ENCODE measurements at places on chromosomes 3 and 15. TPM values are rescaled to one million over a fixed set of nuclear protein-coding genes. Genes with fewer than 3 reads are reported as not detected.

GRCh38 chr15:36756707-36757106 lies 177.3 kb downstream of the CDIN1 start:
- no peak for DNase-seq

DNA sequence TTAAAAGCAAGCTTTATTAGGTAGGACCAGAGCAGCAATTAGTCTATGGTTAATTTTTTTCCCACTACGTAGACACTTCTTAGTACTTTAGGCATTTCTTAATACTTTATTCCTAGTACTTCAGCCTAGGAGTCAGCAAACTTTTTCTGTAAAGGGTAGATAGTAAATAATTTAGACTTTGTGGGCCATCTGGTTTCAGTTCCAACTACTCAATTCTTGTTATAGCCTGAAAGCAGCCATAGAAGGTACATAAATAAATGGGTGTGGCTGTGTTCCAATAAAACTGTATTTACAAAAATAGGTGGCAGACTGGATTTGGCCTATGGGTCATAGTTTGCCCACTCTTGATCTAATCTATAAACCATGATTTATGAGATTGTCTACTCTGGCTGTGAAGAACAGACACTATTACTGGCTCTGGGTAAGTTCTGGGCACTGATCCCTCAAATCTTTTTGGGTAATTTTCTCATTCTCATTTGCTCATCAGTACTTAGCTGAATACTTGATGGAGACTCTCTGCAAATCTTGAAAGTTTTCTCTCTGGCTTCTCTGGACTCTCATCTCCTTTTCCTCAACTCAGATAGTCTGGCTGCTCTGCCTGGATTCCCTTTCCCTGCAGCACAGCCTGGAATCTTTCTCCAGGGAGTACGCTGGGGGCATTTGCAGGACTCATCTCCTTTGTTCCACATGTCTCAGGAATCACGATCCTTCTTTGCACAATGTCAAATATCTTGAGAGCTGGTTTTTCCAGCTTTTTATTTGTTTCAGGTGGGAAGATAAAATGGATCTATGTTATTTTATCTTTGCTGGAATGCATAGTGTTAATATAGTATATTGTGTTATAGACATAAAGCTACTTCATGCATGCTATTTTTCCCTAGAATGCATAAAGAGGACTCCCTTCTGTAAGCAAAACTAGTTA lies 524.8 kb upstream of the TBL1XR1 start:
- DNase-seq: no peak

DNA sequence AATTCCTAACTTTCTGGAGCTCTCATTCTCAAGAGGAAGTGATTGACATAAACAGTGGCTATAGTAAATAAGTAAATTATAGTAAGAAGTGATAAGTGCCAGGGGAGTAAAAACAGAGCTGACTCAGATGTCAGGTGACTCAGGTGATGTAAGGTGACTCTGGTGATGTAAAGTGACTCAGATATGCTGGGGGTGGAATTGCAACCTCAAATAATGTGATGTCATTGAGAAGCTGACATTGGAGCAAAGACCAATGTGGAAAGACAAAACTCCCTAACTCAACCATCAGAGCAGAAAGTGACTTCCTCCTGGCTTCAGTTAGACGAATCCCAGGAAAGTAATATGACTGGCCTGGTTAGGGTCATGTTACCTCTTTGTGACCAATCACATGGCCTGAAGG lies 144.2 kb upstream of the SNTN start:
- DNase-seq: no peak

DNA sequence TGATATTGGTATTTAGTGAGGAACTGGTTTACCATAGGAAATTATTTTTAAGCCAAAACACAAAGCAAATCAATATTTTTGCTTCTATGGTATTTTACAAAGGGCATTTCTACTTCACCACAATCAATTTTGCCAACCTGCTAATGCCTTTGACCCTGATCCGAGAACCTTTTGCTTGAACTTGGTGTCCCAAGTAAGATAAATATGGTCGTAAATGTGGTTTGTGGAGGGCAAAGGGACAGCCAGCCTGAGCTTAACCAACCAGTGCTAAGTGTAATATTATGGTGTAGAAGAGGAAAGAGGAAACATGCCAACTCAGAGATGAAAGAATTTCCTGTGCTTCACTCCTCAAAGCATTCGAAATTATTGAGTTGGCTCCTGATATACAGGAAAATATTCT lies 148.4 kb downstream of the C3orf38 start:
- DNase-seq: no peak

The SAMMSON gene
- total RNA-seq: 6.1 TPM

The AHSG gene
- not detected for total RNA-seq

GRCh38 chr15:74750751-74751150 lies 2.1 kb downstream of the CYP1A2 start:
- DNase-seq: no peak

- no peak for DNase-seq
Measured at GRCh38 chr3:130374033-130374432, 28.6 kb downstream of the COL6A5 start.

The GCNT3 gene
- 21.1 TPM for total RNA-seq

The SERINC4 gene
- not detected for total RNA-seq

The CFAP100 gene
- not detected for total RNA-seq

The HYPK gene
- total RNA-seq: 9.3 TPM

The LEKR1 gene
- total RNA-seq: 0.15 TPM

- no peak for DNase-seq
Measured at GRCh38 chr3:27521179-27521871, 37.1 kb upstream of the SLC4A7 start.

The ZWILCH gene
- total RNA-seq: 21.2 TPM

DNA sequence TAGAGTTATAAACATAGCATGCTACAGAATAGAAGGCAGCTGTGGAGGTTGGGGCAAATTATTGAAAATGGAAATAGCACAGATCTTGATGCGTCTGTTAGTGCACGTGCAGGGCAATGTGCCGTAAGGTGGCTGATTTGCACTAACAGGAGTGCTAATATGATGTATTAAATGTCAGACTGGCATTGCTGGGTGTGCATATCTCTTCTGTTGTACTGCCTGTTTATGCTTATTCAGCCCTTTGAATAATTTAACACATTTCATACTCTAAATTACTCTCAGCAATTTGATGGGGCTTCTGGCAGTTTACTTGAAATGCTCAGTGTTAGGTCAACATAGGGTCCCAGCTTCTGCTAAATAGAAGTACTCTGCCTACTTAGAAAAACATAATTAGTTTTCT lies 395.6 kb downstream of the MCTP2 start:
- no peak for DNase-seq

- no peak for DNase-seq
Measured at GRCh38 chr3:179716811-179717210, 64.0 kb downstream of the USP13 start.

DNA sequence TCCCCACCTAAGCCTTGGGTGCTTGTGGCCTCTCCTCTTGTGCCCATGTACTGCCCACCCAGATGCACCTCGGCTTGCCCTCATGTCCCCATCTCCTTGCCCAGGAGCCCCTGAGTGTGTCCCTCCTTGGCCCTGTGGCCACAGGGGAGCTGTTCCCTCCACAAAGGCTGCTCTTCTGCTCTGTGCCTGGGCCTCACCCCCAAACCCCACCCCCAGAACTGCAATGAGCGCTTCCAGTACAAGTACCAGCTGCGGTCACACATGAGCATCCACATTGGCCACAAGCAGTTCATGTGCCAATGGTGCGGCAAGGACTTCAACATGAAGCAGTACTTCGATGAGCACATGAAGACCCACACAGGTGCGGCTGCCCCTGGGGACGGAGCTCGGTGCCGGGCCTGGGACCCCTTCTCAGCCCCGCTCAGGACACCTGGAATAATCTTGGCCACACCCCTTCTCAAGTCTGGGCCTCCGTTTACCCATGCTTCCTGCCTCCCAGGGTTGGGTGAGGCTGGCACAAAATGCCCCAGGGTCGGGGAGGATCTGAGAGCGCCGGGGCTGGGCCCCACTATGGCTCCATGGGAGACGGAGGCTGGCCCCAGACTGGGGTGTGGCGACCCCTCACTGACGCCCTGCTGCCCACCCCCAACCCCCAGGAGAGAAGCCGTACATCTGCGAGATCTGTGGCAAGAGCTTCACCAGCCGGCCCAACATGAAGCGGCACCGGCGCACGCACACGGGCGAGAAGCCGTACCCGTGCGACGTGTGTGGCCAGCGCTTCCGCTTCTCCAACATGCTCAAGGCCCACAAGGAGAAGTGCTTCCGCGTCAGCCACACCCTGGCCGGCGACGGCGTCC lies 10.3 kb downstream of the ZBTB47 start:
- DNase-seq: no peak

GRCh38 chr15:75178938-75179745 lies 22.5 kb upstream of the C15orf39 start:
- DNase-seq: no peak

The GRK7 gene
- not detected for total RNA-seq

DNA sequence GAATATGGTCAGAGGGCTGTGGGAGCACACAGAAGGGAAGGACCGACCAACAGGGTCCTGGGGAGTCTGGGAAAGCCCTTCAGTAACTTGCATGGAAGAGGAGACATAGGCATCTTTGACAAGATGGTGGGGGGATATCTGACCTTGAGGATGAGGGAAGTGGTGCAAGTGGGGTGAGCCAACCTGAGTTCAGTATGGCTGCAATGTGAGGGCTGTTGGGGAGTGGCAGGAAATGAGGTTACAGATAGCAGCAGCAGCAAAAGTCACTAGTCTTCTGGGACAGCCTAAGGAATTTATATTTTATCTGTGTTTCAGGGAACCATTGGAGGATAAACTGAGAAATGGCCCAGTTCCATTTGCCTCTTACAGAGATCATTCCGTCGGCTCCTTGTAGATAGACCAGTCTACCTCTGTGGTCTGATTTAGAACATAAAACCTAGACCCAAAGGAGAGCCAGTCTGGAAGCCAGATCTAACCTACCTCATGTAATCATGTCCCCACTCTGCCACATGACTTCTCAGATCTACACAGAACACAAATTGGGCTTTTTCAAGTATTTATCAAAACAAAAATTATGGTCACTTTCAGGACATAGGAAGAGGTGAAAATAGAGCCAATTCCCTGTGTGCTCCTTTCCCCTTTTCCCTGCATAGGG lies 75.6 kb downstream of the ST6GAL1 start:
- no peak for DNase-seq

- DNase-seq: no peak
Measured at GRCh38 chr15:75895731-75896130, 7.9 kb upstream of the FBXO22 start.

- no peak for DNase-seq
Measured at GRCh38 chr15:22942877-22943276, 37.3 kb downstream of the CYFIP1 start.

GRCh38 chr3:127747751-127748521 lies 74.4 kb downstream of the MGLL start:
- no peak for DNase-seq

The WDR6 gene
- total RNA-seq: 78.0 TPM

DNA sequence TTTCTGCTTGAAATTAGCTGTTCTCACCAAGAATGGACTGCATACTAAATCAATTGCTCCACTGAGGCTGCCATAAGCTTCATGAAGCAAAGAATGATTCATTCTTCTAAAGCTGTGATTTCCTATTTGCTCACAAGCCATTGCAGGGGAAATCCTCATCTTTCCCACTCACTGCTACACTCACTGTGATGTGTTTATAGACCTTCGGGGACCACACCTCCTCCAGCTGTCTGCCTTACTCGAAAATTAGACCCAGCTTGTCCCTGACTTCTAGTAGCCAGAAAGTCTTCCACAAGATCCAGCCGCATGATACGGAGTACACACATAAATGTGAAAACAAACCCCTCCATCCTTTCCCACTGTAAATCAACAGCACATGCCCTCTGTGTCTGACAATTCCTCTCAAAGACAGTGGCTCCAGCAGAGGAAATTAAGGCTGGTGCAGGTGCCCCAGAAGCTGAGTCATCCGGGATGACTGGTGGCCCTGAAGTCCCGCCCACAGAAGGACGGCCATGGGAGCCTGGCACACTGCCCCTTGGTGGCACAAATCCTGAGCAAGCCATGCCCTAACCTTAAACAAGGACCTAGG lies 172.0 kb downstream of the STT3B start:
- DNase-seq: no peak

The LRRC49 gene
- total RNA-seq: 4.9 TPM

GRCh38 chr3:36846406-36846805 lies 82.1 kb upstream of the DCLK3 start:
- DNase-seq: no peak

The UACA gene
- total RNA-seq: 55.3 TPM

DNA sequence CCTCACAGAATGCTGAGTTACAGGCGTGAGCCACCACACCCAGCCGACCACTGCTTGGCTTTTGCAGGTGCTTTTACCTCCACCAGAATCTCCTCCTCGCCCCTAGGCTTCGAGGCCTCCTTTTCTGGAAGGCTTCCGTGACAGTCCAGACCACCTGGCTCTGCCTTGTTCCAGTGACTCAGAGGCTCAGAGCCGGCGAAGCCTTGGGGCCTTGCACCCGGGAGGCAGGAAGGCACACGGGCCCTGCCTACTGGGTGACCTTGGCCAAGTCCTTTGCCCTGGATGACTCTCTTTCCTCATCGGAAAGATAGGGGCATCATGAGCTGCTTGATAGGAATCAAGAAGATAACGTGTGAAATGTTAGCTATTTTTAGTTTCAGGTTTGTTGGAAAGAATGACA lies 31.3 kb upstream of the FURIN start:
- DNase-seq: no peak

GRCh38 chr3:172031996-172032395 lies 7.4 kb upstream of the FNDC3B start:
- no peak for DNase-seq

The RAD51 gene
- total RNA-seq: 6.9 TPM

DNA sequence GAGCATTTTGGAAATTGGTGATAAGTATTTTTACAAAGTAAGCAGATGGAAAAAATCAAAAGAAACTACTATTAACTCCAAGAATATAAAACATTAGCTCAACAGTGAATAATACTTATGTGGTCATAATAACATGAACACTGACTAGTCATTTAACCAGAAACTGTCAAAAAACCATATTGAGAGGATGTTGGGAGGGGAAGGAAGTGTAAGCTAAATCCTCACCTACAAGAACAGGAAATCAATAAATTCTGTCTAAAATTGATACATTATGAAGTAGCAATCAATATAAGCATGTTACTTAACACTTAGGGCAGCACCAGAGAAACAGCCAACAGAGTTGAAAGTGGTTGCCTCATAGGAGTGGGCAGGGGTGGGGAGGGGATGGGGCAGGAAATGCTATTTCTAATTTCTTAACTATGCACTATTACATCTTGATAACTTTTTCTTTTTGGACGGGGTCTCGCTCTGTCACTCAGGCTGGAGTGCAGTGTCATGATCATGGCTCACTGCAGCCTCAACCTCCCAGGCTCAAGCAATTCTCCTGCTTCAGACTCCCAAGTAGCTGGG lies 41.7 kb downstream of the CCR3 start:
- no peak for DNase-seq

- no peak for DNase-seq
Measured at GRCh38 chr3:61132062-61132461, 119.2 kb downstream of the FHIT start.
